ENCODE measurements at places on chromosomes 5 and 9. TPM values are rescaled to one million over a fixed set of nuclear protein-coding genes. Genes with fewer than 3 reads are reported as not detected.

The UTP15 gene
- 16.7 TPM for total RNA-seq

The PCDHGA12 gene
- total RNA-seq, result 2.1 TPM

The SIT1 gene
- total RNA-seq, result not detected

The CCDC192 gene
- total RNA-seq, result not detected

The SLC34A1 gene
- not detected for total RNA-seq

The SLC6A3 gene
- total RNA-seq, result not detected

The CYSRT1 gene
- 1.5 TPM for total RNA-seq

The DBH gene
- not detected for total RNA-seq

The FAXDC2 gene
- total RNA-seq, result 25.7 TPM

The C5orf46 gene
- total RNA-seq, result not detected

The IFNK gene
- total RNA-seq, result not detected

The RNF183 gene
- not detected for total RNA-seq

The TAF11L10 gene
- not detected for total RNA-seq

The LRRC19 gene
- not detected for total RNA-seq

The SLC46A2 gene
- not detected for total RNA-seq

The CDH9 gene
- total RNA-seq, result not detected

The HMMR gene
- 5.5 TPM for total RNA-seq

The RXRA gene
- 76.4 TPM for total RNA-seq

The HSPB3 gene
- not detected for total RNA-seq

The GABRA1 gene
- total RNA-seq, result not detected

The MEGF9 gene
- 21.9 TPM for total RNA-seq

The TMEM203 gene
- total RNA-seq, result 41.2 TPM

The ITGA2 gene
- 0.44 TPM for total RNA-seq

The CCNB1 gene
- total RNA-seq, result 38.5 TPM

The KCTD16 gene
- total RNA-seq, result 0.37 TPM

The STK32A gene
- total RNA-seq, result not detected

The RNF180 gene
- 5.3 TPM for total RNA-seq

The PRDM9 gene
- not detected for total RNA-seq

The TAS2R1 gene
- total RNA-seq, result not detected

The RETREG1 gene
- total RNA-seq, result 0.91 TPM

The SPATA9 gene
- total RNA-seq, result 3.0 TPM

The SLC4A9 gene
- total RNA-seq, result not detected

The ACTBL2 gene
- total RNA-seq, result not detected

The SRD5A1 gene
- total RNA-seq, result 28.5 TPM

The TAF1L gene
- not detected for total RNA-seq

The FIBCD1 gene
- total RNA-seq, result 17.5 TPM

The TPD52L3 gene
- not detected for total RNA-seq

The HMCN2 gene
- total RNA-seq, result 0.05 TPM

The MORN5 gene
- total RNA-seq, result not detected

The PCDHGB4 gene
- total RNA-seq, result 10.8 TPM

The FOXD4L5 gene
- total RNA-seq, result 0.16 TPM

The PCDHA13 gene
- 1.5 TPM for total RNA-seq

The NANS gene
- total RNA-seq, result 43.9 TPM

The TMC1 gene
- total RNA-seq, result not detected

The NR2F1 gene
- 189 TPM for total RNA-seq

The RASGEF1C gene
- not detected for total RNA-seq

The PKD2L2 gene
- total RNA-seq, result not detected

The MARCOL gene
- not detected for total RNA-seq

The PCDHA1 gene
- total RNA-seq, result not detected

The PCDHGB2 gene
- 0.59 TPM for total RNA-seq

The VLDLR gene
- total RNA-seq, result 20.5 TPM
